ENCODE measurements at places on chromosomes 5 and 9.

- DNase-seq: no peak
Observed at GRCh38 chr5:176738637-176739250, 71.6 kb upstream of the UNC5A start.

- DNase-seq: no peak
Observed at GRCh38 chr5:61538722-61539501, 206.9 kb downstream of the ZSWIM6 start.

- no peak for DNase-seq
Observed at GRCh38 chr5:89948977-89949376, 460.6 kb downstream of the CETN3 start.

DNA sequence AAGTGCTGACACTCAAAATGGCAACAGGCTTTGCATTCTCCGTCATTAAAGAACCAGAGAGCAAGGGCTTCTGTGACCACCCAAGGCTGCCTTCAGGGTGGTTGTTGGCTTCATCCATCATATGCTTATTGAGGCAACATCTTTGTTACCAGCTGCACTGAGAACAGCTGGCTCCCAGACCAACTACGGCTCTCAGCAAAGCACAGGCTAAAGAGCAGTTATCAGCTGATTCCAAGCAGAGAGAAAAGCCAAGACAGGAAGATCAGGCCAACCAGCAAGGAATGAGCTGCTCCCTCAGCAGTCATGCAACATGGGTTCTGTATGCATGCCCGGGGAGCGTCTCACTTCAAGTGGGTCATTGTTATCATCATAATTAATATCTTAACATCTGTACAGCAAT is 358.9 kb downstream of the ACTL7B start:
- no peak for DNase-seq

DNA sequence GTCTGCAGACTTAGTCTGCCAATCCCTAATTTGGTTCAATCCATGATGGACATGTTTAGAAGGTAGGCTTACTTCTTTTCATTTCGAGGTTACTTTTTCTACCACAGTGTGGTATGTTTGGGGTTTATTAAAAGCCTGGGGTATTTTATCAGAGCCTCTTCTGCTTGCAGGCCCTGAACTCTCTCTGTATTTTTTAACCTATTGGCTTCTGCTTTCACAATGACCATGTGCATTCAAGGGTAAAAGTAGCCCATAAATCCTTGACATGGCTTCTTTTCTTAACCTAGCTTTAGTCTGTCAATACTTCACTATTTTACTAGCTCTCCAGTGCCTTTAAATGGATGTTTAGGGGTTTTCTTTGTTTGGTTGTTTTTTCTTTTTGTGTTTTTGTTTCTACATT is 286.6 kb downstream of the FER start:
- DNase-seq: no peak

DNA sequence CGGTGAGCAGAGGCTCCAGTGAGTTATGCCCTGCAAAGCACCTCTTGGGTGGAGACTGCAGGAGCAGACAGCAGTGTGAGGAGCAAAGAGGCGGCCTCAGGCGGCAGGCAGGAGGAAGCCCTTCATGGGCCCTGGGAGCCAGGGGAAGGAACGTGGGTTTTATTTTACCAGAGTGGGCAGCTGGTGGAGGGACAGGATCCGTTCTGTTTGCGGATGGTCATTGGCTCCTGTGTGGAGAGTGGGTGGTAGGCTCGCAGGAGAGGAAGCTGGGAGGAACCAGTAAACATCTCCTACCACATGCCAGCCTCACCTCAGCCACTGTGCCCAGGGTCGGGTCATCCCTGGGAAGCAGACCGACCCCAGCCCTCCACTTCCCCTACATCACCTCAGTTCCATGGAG is 24.4 kb downstream of the HNRNPH1 start:
- no peak for DNase-seq

DNA sequence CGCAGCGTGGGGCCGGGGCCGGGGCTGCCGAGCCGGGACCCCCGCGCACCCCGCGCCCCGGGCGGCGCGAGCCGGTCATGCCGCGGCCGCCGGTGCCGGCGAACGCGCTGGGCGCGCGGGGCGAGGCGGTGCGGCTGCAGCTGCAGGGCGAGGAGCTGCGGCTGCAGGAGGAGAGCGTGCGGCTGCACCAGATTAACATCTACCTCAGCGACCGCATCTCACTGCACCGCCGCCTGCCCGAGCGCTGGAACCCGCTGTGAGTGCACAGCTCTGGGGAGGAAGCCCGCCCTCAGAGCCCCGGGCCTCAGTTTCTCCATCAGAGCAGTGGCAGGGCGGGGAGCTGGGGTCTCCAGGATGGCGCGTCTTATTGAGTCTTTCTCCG is 335 bp downstream of the GALNT12 start:
- DNase-seq: no peak

DNA sequence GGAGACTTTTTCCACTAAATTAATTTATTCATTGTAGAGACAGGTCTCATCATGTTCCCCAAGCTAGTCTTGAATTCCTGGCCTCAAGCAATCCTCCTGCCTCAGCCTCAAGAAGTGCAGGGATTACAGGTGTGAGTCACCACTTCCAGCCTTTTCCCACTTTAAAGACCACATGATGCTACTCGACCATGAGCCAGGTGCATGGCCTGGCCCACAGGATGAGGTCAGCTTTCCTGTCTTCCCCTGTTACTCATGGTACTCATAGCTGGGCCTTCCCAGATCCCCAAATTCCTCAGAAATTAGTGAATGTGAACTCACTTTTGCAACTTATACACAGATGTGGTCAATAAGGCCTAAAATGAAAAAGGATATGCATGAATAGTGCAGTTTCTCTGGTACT is 395.9 kb downstream of the SEMA5A start:
- peak; percentile 85 for DNase-seq

GRCh38 chr9:79665931-79666330 is 94.2 kb downstream of the TLE4 start:
- DNase-seq: no peak

DNA sequence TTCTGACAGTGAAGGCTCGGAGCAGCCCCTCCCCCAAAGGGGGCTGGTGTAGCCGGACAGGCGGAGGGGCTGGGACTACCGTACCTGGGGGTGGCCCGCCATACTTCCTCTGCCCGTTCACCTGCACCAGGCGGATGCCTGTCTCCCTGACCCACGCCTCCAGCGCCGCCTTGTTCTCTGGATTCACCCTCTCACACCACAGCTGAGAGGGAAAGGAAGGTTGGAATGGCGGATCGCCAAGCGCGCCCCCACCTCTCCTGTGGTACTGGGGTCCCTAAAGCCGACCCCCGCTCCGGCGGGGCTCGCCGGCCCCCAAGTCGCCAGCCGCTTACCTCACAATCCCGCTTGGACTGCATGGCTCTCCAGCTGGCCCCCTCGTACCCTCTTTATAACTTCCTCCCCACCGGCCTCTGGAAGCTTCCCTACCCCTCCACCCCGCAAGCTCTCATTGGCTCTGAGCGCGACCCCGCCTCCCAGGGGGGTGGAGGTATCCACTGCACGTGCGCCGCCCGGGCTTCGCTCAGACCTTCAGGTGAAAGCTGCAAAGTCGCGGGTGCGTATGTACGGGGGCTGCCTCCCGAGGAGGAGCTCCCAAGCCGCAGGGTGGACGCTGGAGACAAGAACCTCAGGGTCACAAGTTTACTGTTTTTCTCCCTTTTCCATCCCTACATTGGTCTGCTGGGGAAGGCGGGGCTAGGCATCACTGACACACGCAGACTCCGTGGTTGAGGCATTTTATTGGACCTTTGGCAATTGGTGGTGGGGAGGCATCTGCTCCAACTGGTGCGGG is at the start of gene DND1:
Gene DND1, minus strand, starts transcription at position 390 of the 790 bp plus-strand sequence. Its CDS starts 34 bp downstream, at position 356.
- DNase-seq: no peak

DNA sequence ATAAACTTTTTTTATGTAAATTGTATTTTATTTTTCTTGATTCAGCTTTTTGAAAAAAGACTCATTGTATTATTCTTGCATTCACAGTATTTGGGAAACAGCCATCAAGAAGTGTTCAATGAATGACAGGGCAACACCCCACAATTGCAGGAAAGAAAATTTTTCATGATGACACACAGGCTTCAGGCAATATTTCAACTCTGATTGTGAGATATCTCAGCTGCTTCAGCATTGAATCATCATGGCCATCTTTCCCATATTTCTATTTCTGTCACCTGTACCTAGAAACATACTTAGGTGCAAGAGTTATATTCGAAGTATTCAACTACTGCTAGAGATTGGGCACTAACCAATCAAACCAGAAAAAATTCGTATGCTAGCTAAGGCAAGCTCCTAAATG is 446.0 kb downstream of the ISL1 start:
- no peak for DNase-seq

DNA sequence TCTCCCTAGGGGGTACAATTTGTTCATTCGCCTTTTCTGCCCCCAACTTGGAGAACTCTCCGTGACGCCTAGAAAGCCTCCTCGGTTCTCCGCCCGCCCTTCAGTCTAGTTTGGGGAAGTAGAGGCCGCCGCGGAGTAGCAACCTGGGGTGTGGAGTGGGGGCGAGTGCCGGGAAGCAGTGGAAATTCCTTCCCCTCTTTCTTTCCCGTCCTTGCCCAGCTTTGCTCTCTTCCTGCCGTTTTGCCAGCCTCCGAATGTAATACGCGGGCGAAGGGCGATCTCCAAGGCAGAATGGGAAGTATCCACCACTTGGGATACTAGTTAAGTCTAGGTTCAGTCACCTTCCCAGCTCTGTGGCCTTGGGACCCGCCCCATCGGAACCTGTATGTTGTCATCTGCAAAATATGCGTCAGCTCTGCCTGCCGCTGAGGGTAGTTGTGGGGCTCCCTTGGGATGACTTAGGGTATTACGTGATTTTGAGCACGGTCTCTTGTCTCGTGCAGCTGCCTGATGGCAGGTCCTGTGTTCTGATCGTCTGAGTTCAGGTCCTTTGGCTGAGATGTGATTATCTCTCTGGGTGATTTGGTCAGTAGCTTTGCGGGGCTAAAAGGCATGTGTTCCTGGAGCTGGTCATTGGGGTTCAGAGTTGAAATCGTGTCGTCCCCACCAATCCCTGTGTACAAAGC is 724 bp downstream of the PAM start:
- DNase-seq: peak; percentile 87

DNA sequence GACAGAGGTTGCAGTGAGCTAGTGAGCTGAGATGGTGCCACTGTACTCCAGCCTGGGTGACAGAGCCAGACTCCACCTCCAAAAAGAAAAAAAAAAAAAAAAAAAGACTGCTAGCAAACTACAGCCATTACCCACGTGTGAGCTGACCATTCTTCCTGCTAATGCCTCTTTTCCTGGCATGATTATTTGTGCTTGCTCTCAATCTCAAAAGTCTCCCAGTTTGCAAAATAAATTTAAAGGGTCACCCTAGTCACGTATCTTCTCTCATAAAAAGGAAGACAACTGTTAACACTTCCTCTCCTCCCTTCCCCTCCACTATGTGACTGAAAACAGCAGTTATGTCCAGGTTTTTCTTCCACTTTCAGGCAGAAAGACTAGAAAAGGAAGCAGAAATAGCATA is 37.2 kb downstream of the TRIM36 start:
- no peak for DNase-seq
